ENCODE measurements at places on chromosomes 11 and 22.

DNA sequence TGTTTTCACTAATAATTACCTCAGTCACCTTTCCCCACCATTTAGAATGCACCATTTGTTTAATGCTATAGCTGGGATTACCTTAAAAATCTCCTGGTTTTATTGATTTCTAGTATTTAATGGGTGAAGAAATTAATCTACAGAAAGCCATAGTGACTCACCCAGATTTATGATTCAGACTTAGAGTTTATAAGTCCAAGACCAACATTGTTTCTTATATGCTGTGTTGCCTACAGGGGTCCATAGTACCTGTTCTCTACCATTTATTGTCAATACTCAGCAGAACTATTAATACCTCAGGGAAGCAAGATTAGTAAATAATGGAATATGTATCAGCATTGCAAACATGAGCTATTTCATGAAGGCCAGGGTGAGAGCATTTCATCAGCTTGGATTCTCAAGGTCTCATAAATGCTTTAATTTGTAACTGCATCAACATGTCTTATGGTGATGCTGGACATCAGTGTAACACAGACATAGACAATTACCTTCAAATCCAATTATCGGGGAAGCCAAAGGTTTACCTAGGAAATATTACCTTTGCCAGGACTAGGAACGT lies 8.0 kb upstream of the MS4A7 start:
- DNase-seq = no peak

DNA sequence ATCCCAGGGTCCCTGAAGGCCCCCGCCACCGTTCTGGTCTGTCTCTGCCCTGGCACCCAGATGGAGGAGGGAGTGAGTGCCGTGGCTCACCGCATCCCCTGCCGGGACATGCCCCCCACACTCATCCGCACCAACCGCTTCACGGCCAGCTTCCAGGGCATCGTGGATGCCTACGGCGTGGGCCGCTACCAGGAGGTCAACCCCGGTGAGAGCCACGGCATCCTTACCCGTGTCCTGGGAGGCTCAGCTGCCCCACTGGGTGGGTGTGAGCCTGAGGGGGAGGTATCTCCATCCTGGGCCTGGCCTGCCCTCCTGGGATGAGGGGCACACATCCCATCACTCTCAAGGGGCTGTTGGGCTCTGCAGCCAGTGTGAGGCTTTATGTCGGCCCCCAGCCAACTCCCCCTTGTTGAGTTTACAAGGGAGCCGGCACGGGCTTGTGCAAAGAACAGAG lies 6.1 kb downstream of the TCIRG1 start:
- DNase-seq = no peak

GRCh38 chr11:95494167-95494566 lies 263.2 kb upstream of the SESN3 start:
- no peak for DNase-seq

- DNase-seq = no peak
Measured at GRCh38 chr22:38736257-38736570, 19.6 kb downstream of the SUN2 start.

GRCh38 chr11:72471005-72471898 lies 36.9 kb upstream of the CLPB start:
- DNase-seq = peak; percentile 55

Data from fibroblast of lung (primary cell).